Right kidney (tissue), 9 donors: ENCODE measurements at places on chromosomes 5 and 9.
A peak's percentile ranks its signal among the peaks of the same experiment; 100 is the strongest.

DNA sequence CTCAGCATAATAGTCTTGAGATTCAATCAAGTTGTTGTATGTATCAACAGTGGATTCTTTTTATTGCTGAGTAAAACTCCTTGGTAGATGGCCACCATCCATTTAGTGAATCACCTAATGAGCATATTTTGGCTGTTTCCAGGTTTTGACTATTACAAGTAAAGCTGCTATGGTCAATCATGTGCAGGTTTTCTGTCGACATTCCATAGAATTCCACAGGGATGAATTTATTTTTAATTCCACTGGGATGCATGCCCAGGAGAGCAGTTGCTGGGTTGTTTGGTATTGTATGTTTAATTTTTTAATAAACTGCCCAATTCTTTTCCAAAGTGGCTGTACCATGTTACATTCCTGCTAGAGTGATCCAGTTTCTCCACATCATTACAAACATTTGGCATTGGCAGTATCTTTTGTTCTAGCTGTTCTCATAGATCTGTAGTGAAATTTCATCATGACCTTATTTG is 10.5 kb upstream of the S1PR3 start:
- no peak for DNase-seq

- no peak for DNase-seq
These were observed 45.2 kb downstream of the FGD3 start for GRCh38 chr9:92992549-92992948.

GRCh38 chr9:91187311-91187964 is 174.3 kb downstream of the AUH start:
- DNase-seq: no peak

GRCh38 chr5:74394916-74395880 is 245.3 kb downstream of the ENC1 start:
- peak; percentile 47 for DNase-seq

DNA sequence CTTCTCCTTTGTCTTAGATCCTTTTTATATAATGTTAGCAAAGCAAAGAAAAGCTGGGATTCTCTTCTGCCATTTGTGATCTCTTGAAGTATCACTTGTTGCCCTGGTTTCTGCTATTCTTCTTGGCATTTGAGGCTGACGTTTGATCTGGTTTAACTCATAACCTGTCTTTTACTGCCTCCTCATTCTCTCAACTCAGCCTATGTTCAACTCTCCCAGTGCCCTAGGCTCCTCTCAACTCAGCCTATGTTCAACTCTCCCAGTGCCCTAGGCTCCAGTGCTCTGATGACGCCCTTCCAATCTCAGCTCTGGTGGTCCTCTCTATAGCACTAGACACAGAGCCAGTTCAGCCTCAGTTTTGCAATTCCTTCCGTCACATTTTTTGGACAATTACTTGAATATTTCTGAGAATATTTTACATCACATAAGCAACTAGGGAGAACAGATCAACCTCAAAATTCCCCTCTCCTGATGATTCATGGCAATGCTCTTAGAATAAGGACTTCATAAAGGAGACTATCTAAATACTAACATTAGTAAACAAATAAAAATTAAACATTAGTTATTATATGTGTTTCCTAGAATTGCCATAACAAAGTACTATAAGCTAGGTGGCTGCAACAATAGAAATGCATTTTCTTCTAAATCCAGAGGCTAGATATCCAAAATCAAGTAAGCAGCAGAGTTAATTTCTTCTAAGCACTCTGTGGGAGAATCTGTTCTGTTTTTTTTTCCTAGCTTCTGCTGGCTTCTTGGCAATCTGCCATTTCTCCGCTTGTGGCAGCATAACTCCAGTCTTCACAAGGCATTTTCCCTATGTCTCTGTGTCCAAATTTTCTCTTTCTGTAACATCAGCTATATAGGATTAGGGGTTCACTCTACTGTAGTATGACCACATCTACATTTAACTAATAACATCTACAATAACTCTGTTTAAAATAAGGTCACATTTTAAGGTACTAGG is 662.1 kb upstream of the FTMT start:
- DNase-seq: no peak

- DNase-seq: no peak
These were observed 120.0 kb upstream of the CACNA1B start for GRCh38 chr9:137757613-137758029.

DNA sequence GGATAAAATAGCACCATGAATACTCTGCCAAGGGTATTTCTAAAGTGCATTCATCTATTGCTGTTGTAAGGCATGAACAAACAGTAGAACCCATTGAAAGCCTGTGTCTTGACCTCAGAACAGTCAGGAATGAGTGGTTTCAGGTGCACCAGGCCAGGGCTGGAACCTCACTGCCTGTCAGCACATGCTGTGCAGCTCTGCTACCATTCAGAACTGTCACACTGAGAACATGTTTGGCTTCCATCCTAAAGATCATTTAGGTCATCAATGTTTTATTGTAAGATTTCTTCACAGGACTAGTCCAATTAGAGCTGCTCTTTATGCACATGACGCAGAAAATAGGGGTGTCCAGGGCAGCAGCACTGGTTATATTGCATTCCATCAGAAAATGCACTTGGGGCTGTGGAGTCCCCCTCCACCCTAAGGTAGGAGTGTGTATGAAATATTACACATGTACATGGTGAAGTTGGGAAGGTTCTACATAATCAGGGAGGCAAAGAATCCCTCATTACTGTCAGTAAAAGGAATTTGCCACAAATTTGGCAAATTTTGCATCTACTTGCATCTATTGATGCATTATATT is 408.0 kb downstream of the CTNND2 start:
- DNase-seq: no peak

GRCh38 chr9:71683598-71684235 is 84.6 kb downstream of the CEMIP2 start:
- DNase-seq: no peak

- DNase-seq: no peak
These were observed 54.0 kb upstream of the FKTN start for GRCh38 chr9:105503881-105504280.

- no peak for DNase-seq
These were observed 775.6 kb downstream of the NR2F1-AS1 start for GRCh38 chr5:92805446-92805845.

DNA sequence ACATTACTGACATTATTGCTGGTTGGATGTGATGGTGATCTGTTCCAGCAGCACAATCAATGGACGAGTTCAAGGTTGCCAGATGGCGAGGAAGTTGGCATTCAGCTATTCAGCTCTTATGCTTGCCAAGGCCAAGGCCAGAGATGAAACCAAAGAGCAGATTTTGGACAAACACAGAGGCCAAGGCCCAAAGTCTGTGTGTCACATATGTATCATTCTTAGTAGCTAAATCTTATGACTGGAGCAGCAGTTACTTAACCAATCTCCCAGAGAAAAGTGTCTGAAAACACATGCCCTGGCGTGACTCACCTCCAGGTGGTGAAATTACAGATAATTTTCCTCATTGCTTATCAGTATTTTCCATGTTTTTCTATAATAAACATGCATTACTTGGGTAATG is 189.0 kb upstream of the EGFLAM start:
- no peak for DNase-seq

DNA sequence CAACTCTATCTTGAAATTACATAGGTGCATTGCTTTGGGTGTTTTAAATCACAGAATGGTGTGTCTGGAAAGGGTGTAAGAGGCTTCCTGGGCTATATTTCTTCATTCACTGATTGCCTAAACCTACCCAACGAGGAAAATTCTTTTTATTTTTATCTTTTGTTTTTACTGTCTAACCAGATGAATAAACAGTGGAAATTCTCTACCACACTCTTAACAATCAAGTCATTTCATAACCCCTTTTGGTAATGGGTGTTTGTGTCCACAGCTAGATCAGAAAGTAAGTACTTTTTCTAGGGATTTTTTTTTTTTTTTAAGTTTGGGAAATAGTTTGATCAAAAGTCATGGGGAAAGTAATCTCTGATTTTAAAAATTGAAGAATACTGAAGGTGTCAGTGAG is 27.6 kb upstream of the C5orf47 start:
- no peak for DNase-seq

GRCh38 chr5:143413958-143414669 is 10.6 kb upstream of the NR3C1 start:
- no peak for DNase-seq

DNA sequence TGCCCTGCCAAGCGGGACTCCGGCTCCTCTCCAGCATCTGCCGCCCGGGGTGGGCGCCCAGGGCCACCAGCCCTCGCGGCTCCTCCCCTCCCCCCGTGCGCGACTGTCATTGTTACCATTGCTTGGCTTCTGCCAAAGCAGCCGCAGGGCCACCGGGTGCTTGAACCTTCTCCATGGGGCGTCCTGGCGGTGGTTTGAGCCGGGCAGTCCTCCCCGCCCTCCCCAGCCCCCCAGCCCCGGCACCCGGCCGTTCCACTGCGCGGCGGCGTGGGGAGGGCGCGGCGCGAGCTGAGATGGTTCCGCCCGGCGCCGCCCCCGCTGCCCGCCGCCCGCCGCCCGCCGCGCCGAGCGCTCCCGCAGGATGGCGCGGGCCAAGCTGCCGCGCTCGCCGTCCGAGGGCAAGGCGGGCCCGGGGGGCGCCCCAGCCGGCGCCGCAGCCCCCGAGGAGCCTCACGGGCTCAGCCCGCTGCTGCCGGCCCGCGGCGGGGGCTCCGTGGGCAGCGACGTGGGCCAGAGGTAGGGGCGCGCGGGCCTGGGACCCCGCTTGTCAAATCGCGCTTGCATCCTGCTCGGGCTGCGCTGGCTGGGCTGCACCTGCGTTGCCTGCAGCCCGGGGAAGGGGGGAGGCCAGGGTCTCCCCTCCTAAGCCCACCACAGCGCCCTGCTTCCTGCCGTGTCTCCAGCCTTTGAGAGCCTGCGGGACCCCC is 34.4 kb downstream of the KCNT1 start:
- no peak for DNase-seq

- DNase-seq: no peak
These were observed 77.5 kb downstream of the RXRA start for GRCh38 chr9:134403682-134404301.

DNA sequence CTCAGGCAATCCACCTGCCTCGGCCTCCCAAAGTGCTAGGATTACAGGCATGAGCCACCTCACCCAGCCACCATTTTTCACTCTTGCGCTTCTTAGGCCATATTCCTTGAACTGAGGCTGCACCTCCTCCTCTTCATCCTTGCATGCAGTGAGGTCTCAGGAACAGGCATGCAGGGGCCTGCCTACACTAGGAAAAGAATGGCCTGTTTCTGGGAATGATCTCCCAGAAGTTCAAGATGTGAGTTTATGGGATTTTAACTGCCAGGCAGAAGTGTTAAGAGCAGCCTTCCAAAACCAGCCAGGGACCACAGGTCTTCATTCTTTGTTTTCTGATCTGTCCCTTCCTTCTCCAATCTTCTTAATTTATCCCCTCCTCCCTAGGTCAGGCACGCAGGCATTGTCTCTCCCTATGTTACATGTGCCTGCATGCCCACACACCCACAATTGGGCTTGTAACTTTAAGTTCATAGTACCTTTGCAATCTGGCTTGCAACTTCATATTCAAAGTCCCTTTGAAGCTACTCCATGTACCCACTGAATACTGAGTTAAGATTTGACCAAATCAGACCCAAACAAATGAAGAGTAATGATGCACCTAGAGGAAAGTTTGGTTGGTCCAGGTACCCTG is 10.5 kb upstream of the HSPA4 start:
- DNase-seq: no peak

DNA sequence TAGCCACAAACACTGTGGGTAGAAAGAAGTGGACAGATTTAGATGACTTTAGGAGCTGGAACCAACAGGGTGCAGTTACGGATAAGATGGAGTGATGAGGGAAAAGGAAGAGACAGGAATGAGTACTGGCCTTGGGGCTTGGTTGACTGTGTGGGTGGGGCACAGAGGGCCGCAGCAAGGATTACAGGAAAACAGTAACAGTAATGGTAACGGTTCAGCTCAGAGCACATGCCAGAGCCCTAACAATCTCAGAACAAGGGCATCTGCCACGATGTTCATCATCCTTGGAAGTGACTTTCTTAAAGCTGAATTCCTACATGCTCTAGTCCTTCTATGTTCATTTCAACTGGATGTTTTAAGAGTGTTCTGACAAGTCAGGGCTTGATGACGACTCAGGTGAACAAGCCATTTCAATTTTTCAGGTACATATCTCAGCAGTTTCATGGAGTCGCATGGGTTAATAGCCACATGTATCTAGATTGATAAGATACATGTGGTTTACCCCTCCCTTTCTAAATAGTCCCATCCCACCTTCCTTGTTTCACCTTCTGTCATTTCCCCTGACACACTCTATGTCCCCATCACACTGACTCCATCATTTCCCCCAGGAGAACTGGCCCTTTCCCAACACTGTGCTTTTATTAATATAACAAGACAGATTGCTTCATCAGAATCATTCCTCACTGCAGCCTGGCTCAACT is 65.0 kb downstream of the CEMIP2 start:
- DNase-seq: no peak

DNA sequence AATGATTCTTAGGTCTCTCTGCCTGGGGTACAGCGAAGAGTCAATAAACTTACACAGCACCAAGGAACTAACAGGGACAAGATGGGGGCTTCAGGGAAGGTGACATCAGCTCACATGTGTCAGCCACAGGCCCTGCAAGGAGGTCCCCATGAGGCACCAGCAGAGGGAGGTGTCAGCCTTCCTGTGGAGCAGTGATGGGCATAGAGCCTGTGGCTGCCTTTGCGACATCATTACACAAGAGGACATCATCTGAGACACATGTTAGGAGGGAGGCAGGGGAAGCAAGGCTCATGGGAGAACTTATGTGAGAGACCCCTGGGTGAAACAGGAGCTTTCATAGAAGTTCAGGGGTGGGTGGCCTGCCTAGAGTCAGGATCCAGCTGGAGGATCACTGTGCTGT is 389.6 kb downstream of the SEMA5A start:
- DNase-seq: no peak

- DNase-seq: no peak
These were observed 96.0 kb downstream of the GALNT10 start for GRCh38 chr5:154286557-154286956.

DNA sequence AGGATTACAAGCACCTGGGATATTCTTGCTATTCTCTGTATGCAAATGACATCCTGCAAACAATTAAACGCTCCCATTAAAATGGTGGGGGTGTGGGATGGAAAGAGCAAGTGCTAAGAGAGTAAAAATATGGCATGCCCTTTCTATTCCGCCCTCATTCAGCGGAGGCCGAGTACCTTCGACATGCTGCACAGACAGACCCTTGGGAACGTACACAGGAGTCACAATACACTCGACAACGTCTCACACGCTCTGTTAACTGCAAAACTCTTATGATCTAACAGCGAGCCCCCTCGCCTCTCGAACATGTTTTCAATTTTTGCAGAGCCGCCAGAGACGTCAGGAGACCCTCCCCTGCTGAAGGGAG is 322.2 kb downstream of the CEMIP2 start:
- DNase-seq: no peak

GRCh38 chr9:94144394-94144793 is 60.1 kb downstream of the PTPDC1 start:
- DNase-seq: no peak

DNA sequence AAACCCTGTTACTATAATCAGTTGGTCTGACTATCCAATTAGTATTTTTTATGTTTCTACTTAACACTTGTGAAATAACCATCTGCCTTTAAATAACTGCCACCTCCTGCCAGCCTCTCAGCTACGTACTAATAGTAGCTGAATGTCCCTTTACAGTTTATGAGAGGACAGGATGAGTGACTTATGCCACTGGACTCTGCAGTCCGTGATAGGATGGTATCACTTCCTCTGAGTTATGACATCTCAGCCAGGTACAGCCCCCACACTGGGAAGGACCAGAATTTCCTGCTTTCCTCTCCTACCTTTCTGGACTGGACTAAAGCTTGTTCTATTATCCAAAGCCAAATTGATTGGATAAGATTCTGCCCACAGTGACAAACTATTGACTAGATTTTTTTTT is 102.9 kb downstream of the ZFAND5 start:
- no peak for DNase-seq

- no peak for DNase-seq
These were observed 49.6 kb upstream of the ADRB2 start for GRCh38 chr5:148776780-148777179.
